ENCODE measurements at places on chromosomes 4 and X.
A peak's percentile ranks its signal among the peaks of the same experiment; 100 is the strongest.

- no peak for DNase-seq
Observed at GRCh38 chr4:39823191-39823590, 125.3 kb downstream of the UBE2K start.

- DNase-seq = no peak
Observed at GRCh38 chr4:113397114-113397701, 347.8 kb downstream of the ANK2 start.

GRCh38 chrX:136546371-136546781, 14.4 kb downstream of the VGLL1 start:
- DNase-seq = no peak

DNA sequence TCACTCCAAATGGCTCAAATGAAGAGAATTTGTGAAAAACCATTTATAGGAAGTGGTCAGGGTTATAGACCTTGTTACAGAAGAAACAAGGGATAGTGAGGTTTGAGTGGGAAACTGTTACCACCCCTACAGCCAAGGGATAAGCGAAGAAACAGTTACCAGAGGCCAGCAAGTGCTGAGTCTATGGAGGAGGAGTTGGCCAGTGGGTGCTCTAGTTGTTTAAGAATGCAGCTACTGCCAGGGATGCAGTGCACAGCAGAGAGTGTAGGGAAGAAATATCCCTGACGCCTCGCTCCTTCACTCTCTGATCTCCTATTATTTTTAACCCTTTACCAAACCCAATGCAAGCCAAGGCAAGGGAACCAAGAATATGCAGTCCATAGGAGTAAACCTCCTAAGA, 15.2 kb upstream of the SYTL4 start:
- DNase-seq = no peak

GRCh38 chr4:41722181-41722580, 26.3 kb downstream of the PHOX2B start:
- no peak for DNase-seq

DNA sequence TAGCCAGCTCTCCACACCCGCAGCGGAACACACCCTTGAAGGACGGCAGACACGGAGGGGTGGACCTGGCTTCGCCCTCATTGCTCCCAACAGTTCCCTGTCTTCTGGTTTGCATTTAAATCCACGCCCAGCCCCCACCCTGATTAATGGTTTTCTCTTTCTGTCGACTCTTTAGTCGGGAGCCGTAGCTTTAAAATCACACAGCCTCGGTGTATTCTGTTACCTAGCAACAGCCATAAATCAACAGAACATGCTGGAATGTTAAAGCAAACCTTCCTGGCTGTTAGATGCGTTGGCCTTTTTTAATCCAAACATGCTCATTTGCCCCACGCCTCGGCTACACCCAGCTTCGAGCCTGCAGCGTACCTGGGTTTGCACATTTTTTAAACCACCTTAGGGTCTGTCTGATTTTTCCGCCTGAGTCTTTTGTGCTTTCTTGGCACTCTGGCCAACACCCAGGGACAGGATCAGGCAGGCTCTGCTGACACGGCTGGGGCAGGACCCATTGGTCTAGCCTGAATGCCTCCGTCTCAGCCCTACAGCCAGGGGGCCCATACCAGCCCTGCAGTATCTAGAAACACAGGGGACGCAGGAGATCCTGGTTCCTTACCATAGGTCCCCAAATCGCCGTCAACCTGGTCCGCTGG, 21.4 kb upstream of the PPP2R2C start:
- no peak for DNase-seq

- DNase-seq = no peak
Observed at GRCh38 chr4:82479562-82479961, 49.2 kb downstream of the ENOPH1 start.

GRCh38 chrX:155666741-155667140, 54.0 kb upstream of the TMLHE start:
- DNase-seq = no peak

DNA sequence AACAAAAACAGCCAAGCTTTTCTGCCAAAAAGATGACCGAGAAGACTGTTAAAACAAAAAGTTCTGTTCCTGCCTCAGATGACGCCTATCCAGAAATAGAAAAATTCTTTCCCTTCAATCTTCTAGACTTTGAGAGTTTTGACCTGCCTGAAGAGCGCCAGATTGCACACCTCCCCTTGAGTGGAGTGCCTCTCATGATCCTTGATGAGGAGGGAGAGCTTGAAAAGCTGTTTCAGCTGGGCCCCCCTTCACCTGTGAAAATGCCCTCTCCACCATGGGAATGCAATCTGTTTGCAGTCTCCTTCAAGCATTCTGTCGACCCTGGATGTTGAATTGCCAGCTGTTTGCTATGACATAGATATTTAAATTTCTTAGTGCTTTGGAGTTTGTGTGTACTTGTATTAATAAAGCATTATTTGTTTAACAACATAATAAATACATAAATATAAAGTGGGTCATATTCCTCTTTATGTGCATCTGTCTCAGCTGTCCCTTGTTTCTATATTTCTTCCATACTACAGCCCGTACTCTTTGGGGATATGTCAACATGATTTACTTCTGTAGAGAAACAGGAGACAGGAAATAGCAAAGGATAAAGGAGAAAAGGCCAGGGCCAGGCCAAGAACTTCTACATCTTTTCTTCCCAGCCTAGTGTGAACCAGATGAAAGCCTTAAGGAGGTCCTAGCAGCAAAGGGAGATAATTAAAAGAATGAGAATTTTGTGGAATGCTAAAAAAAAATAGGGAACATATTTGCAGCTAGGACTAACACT, 667 bp downstream of the PTTG2 start:
- no peak for DNase-seq

DNA sequence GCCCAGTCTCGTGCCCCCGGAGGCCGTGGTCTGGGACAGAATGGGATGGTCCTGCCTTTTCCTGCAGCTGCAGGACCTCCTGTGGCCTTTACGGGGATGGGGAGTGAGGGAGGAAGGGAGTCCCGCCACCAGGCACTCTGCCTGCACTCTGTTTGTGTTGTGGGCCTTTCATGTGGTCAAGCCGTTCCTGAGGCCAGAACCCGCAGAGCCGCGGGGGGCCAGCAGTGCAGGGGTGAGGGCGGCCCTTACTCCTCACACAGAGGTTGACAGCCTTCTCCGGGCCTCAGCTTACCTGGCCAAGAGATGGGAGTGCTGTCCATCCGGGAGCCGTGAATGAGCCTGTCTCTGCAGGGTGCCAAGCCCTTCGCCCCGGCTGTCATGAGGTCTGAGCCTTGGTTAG, 230.7 kb downstream of the AFAP1 start:
- no peak for DNase-seq

DNA sequence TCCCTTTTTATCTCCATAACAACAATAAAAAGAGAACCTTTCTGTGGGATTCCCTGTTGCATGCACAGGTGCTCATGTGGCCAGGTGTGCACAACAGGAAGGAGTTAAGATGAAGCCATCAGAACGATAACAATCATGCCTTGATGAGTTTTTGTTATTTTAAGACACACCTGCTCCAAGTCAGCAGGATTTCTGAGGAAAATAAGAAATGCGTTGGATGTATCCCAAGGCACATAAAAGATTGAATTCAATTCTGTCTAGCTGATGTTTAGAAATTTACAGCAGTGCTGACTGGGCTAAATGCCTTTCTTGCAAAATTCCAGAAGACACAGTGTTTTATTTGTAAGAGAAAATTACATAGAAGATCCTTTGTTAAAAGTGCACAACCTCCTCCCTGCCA, 1678.2 kb downstream of the ARAP2 start:
- no peak for DNase-seq

- DNase-seq = no peak
Observed at GRCh38 chr4:48862661-48863060, 31.8 kb downstream of the OCIAD1 start.

- DNase-seq = no peak
Observed at GRCh38 chr4:151664289-151664688, 96.5 kb downstream of the GATB start.

- DNase-seq = no peak
Observed at GRCh38 chr4:118962540-118962939, 73.9 kb downstream of the SYNPO2 start.

DNA sequence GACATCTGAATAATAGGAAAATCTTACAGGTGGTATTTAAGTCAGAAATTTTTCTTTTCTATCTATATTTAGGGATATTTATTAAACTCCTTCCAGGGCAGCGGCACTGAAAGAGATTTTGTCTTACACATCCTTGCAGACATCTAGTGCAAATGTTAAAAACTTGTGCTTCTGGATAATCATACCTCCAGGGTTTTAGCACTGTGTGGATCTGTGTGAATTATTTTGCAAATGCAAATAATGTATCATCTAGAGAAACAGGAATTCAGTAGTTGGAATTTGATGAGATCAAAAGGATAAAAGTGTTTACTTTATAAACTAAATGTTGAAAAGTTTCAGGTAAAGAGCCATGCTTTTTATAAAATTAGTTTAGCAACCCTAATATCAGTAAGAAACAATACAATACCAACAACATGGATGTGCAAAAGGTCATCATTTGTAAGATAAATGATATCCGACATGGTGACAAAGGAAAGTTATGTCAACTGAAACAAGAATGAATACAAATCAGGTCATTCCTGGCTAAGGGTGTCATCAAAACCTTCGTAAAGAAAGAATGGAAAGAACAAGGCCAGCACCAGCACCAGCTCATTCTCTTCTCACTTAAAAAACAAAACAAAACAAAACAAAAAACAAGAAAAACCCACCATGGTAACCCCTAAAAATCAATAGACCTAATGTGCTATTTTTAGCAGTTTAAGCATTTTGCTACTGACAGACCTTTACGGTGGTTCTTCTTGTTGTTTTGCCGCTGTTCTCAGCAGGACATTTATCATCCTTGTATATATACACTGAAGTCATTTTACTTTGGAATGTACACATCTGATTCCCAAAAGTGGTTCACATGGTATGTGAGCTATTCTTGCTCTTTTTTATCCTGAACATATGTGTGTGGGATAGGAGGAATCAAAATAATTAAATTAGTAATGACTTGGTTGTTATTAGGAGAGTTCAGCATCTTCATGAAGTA, 219.7 kb upstream of the NDST3 start:
- DNase-seq = no peak

GRCh38 chr4:38092701-38093100, 132.5 kb downstream of the PTTG2 start:
- DNase-seq = no peak

DNA sequence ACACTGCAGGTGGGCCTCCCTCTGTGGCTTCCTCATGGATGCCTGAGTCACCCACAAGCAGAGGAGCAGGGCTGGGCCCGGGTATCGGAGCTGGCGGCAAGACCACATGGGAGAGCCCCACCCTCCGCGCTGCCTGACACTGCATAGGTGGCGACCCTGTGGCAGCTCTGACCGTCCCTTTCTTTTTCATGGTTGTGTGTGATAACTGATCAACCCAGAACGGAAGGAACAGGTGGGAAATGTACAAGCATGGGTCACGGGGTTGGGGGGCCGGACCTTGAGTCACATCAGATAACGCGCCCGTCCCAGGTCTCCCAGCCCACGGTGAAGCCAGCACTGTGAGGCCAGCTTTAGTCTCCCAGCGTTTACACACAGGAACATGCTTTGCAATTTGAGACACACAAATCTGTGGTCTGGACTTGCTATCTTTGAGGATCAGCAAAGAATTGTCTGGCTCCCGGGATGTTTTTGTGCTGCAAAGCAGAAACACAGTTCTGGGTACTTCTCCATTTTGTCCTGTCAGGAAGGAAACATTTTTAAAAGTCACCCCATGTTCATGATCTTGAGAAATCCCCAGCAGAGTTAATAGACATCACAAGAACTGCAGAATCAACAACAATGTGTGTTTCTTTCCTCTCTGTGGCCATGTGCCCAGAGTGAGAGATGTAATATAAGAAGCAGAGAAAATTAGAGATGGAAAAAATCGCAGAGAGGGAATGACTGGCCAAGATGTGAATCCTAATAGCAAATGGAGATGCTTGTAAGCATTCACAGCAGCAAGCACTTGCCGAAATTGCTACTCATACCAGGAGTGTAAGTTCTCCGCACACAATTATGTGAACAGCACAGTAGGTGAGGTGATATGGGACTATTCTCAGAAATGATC, 70.1 kb upstream of the CBR4 start:
- DNase-seq = no peak

DNA sequence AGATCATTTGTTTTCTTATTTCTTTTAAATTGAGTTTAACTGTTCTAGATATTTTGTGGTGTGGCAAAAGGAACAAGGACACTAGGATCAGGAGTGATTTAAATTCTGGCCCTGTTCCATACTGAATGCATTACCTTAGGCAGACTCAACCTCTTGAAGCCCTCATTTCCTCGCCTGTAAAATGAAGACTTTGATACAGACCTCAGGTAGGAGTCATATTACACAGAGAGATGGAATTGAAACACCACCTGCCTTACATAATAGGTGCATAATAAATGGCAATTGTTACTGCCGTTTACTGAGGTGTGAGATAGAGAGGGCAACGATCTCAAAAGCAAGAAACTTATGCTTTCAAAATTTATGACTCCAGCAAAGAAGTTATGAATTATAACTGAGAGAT, 28.2 kb upstream of the RASSF6 start:
- peak; percentile 25 for DNase-seq

GRCh38 chr4:6829086-6829485, 46.6 kb downstream of the KIAA0232 start:
- DNase-seq = no peak

GRCh38 chr4:123297836-123298235, 98.8 kb upstream of the SPRY1 start:
- no peak for DNase-seq

- DNase-seq = peak; percentile 24
Observed at GRCh38 chr4:140609548-140610425, 41.0 kb upstream of the UCP1 start.

GRCh38 chr4:172751550-172751949, 417.1 kb upstream of the GALNT7 start:
- DNase-seq = no peak

DNA sequence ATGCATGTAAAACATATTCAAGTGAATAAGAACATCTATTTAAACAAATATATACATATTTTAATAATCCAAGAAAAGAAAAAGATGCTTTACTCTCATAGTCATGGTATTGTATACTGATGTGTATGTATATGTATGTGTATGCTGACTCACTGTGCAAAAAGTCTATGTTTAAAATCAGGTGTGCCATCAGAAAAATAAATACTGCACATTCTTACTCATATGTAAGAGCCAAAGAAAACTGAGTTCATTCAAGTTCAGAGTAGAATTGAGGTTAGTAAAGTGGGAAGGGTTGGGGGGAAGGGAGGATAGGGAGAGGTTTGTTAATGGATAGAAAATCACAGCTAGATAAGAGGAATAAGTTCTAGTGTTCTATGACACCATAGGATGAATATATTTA, 403.9 kb upstream of the SMIM31 start:
- no peak for DNase-seq

DNA sequence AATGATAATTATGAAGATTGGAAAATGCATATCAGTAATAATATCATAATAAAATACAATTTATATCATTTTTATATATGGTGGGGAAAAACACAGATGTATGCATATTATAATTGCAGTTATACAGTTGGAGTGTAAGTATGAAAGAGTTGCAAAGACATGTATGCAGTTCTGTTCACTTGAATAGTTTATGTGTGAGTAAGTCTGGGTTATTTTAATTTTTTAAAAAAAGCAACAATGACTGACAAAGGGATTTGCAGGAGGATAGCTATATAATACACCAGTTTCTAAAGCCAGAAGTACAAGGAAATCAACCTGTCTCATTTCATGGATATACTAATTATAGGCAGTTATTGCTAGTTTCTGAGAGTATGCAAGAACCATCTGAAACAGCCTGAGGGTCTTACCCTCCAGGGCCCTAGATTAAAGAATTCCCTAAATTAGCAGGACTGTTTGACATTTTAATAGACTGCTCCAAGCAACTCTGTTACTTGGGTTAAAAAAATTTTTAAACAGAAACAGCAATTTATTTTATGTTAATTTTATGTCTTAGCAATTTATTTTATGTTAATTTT, 40.2 kb downstream of the FAM114A1 start:
- DNase-seq = no peak

- DNase-seq = peak; percentile 70
Observed at GRCh38 chr4:37066159-37066558, 178.4 kb upstream of the NWD2 start.

Measured in NCI-H2081 treated with DMSO at 0.1 percent for 48 hours (cell line).